ENCODE measurements at places on chromosomes 6 and 20.

GRCh38 chr6:134238960-134239795 is 78.7 kb downstream of the SGK1 start:
- no peak for DNase-seq

DNA sequence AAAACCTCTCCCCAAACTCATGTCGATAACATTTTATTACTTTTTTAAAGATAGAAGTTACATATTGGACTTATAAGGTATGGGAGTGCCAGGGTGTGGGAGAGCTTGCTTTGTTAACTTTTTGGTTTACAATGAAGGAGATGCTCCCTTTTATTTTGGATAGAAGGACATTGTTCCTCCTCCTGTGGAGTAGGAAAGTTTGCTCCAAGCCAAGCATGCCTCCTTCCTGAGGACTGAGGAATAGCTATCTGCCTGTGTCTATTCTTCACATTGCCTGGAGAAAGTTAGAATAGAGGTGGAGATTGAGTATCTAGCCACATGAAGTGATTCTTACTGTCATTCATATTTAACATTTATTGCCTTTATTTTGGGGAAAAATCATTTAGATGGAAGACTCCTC is 71.9 kb downstream of the EYA4 start:
- DNase-seq: no peak

- no peak for DNase-seq
Observed at GRCh38 chr20:40582531-40582930, 106.5 kb downstream of the MAFB start.

DNA sequence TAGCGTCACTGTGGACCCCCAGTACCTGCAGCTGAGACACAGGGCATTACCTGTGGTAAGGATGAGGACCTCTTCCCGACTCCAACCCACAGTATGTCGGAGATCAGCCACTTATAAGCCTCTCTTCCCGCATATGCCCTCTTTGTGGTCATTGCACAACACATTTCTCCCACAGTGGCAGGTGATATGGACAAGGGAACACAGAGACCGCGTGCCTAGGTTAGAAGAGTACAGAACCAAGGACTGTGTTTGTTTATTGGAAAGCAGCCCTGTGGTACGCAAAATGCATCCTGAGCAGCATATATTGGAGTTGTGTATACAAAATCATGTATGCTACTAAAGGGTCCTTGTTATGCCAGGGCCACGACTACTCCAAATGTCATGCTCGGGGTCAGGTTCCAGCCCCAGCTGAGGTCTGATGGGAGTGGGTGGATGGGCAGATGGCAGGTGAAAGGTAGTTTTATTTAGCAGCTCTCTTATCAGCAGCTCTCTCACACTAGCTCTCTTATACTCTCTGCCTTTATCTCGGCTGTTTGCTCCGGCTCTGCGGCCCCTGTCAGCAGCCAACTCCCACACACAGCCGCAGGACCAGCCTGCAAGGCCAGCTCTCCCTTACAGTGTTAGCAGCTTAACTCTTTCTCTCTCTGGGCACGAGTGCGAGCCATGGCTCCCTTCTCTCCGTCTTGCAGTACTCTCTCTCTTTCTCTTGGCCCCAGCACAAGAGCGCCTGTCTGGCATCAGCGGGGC is 569.0 kb downstream of the KIF16B start:
- DNase-seq: no peak

DNA sequence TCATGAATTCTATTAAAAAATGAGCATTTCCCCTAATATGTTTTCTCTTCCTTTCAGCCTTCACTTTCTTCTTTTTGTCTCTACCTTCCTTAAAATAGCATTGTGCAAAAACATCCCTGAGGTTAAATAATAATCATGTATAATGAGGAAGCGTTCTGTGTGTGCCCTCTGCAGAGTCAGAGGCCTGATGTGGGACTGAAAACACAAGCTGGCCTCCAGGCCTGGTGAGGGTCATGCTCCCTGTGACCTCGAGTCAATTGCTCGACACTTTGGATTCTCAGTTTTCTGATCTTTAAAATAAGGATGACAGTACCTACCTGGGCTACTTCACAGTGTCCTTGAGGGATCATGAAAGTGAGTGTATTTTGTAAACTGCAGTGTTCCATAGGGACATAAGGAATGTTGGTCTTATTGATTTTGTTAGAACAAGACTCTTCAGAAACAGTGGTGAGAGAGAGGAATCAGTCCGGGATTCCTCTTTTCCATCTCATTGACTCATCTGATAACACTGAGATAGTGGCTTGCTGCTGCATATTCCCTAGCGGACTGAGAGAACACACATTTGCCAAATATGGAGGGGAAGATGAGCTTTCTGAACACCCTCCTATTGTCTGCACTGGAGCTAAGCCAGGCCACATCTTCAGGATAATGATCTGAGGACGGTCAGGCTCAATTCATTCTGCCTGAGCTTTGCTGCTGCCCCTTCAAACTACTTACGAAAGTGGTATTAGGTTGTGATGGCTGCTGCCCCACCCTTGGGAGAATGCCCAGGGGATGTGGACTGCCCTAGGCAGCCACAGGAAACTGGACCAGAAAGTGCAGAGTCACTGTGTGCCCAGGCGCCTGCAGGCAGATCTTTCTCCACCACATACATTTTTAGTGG is 39.6 kb upstream of the PDE7B start:
- no peak for DNase-seq

GRCh38 chr20:11111191-11111590 is 437.4 kb upstream of the JAG1 start:
- no peak for DNase-seq

DNA sequence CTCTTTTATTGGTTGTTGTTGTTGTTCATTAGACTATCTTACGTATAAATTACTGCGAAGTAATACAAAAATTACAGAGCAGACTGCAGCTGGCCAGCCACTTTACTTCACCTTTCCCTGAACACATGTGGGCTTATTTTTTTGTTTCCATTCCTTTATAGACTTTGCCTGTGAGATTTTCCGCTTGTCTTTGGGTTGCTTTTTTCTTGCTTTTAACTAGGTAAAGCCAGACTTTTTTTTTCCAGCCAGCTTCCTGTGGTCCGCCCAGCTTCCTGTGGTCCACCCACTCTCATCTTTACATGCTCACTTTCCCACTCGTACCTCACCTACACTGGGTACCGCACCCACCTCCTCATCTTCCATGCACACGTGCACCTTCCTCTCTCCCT is 79.0 kb downstream of the IPCEF1 start:
- DNase-seq: peak; percentile 29

- DNase-seq: peak; percentile 39
Observed at GRCh38 chr6:56593801-56594318, 48.8 kb downstream of the DST start.

Measured in activated CD4-positive, alpha-beta T cell treated with anti-CD3 and anti-CD28 coated beads for 48 hours (primary cell).